ENCODE measurements at places on chromosomes 7 and 10.

DNA sequence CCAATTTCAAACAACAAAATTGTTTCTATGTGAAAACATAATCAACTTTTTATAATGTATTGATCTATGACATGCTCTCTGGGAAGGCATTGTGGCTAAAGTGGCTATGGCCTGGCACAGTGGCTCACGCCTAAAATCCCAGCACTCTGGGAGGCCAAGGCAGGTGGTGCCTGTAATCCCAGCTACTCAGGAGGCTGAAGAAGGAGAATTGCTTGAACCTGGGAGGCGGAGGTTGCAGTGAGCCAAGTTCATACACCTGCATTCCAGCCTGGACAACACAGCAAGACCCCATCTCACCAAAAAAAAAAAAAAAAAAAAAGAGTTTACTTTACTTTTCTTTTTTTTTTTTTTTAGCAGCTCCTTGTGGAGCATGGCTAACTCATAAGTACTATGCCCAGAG, 38.9 kb upstream of the CPN1 start:
- no peak for DNase-seq

DNA sequence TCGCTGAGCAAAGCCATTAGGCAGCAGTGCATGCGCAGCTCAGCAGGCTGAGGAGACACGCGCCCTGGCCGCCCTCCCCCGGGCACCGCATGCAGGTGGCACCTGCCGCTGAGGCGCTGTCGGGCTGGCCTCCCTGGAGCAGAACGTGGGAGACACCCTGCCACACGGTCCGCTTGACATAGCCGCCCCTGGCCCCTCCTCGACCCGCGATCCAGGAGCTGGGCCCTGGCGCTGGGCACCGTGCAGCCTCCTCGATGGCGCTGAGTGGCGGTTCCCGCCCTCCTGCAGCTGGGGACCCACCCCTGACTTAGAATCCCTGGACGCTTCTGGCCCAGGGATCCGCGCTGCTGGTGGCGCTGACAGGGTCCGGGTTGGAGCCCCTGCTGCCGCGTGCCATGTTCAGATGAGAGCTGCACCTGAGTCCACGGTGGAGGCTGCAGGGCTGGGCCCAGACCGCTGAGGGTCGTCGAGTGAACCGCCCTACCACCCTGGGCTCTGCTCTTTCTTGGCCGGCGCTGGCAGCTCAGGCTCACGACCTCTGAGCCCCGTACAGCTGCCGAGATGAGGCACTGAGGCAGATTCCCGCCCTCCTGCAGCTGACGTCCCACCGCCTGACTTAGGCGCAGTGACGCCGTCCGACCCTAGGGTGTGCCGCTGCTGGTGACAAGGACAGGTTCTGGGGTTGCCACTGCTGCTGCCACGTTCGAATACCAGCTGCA, 116.8 kb downstream of the OR13A1 start:
- no peak for DNase-seq

GRCh38 chr10:5013385-5013784, 9.7 kb upstream of the AKR1C2 start:
- no peak for DNase-seq

DNA sequence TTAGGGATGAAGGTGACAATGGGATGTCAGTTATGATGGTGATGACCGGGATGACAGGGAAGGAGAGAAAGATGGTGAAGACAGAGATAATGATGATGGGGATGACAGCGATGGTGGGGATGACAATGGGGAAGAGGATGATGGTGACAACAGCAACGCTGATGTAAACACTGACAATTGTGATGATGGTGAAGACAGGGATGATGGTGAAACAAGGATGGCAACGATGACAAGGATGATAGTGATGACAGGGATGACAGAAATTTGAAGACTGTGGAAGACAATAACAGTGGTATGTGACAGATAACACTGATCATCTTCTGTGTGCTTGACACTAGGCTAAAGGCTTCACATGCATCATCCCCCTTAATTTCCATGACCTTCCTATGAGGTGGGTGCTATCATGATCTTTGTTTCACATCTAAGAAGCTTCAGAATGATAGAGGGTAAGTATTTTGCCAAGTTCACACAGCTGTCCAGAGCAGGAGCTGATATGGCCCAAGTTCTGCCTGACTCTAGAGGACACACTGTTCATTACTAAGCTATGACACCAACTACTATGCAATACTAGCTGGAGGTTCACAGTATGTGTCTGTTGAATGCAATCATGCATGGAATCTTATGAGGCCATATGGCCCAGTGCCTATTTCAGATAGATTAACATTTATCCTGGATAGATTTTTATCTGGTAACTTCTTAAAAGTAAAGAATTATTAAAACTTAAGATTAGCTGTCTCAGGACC, 105.6 kb downstream of the RNLS start:
- no peak for DNase-seq

DNA sequence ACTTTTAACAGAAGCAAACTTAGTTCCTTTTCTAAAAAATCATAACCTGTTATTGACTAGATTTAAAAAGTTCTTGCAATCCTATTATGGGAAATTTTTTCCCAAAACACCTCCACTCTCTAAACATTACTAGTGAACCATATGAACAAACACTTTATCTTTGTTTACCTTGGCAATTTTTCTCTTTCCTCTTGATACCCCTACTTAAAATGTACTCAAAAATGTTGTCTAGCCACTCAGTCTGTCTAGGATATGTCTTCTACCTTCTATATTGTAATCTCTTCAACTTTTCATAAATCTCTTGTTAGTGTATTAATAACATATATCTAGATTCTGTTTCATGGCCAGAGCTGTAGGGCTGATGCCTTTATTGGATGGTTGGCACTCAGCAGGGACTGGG, 630.0 kb upstream of the GRM3 start:
- no peak for DNase-seq

DNA sequence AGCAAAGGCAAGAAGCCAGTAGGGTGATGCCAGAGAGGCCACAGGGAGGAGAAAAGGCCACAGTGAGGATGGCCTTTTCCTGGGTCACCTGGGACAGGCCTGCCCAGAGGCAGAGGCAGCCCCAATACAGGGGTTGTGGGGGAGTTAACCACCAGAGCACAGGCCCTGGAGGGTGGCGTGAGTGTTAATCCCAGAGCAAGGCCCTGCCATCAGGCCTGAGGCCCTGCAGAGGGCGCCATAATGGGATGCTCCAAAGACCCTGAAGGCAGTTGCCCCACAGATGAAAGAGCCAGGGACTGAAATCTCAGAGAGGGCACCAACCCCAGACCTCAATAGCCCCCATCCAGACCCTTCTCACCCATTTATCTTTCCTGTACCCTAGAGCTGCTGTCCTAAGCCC, 23.9 kb downstream of the SLC13A4 start:
- no peak for DNase-seq

DNA sequence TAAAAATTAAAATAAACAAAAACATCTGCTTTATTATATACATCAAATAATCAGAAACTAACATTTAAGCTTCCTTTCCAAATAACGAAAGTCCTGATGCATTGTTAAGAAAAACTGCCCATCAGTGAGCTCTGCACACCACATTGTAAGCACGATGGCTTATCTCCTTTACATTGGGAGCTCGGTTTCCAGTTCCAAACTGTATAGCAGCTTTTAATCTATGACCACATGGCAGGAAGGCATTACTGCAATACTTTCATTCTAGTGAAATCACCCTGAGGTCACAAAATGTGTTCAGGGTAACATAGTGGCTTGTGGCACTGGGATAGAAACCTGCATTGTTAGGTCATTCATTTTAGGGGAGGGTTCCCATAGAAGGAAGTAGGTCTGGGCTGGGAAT, 146.3 kb downstream of the ZNF22 start:
- DNase-seq: no peak

- DNase-seq: peak; percentile 51
Measured at GRCh38 chr7:65307651-65308299, 65.9 kb upstream of the ZNF92 start.

- DNase-seq: no peak
Measured at GRCh38 chr7:74095135-74095534, 11.5 kb downstream of the LIMK1 start.

DNA sequence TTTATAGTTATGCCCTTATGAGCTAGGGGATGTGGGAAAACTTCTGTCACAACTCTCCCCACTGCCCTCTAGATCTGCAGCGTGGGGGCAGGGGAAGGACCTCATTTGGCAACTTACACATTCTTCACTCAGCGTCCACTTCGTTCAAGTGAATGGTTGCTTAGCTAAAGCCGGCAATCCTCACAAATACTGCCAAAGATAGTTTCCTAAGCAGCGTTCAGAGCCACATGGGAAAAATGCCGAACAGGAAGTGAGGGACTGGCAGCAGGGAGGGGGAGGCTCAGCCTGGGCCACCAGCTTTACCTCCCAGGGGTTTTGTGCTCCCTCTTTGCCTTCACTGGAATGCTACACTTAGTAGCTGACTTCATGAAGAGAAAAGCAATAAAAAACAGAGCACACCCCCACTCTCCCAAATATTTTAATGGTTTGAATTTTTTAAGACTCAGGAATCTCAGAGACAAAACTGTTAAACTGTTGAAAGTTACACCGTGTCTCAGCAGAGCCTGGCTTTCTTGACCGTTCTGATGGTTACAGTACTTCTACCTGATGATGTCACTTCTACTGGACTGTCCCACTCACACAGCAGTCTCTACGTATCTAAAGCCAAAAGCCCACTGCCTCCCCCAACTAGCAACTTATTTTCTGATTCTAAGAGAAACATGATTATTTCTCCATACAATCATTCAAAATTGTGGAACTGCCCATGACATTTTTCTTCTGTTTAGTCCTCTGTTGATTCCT, 10.4 kb downstream of the GRM3 start:
- DNase-seq: no peak

- DNase-seq: no peak
Measured at GRCh38 chr10:117761695-117762094, 219.1 kb downstream of the EMX2 start.

DNA sequence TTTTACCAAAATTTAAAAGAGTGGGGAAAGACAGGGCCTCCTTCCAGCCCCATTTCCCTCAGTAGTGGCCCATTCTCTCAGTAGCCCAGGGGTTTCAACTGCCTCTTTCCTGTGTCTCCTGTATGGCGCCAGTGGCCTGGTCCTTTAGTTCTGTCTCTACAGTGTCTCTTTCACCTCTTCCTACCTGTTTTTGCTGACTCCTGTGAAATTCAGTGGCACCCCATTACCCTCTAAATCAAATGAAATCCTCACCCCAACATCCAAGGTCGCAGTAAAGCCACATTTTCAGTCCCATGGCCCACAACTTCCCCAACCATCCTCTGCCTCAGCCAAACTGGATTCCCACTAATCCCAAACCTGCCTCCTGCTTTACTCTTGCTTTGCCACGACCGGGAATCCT, 200.7 kb downstream of the IPMK start:
- no peak for DNase-seq

- no peak for DNase-seq
Measured at GRCh38 chr10:27446091-27446918, 57.8 kb upstream of the RAB18 start.

- DNase-seq: no peak
Measured at GRCh38 chr7:83484266-83484665, 164.7 kb downstream of the SEMA3E start.

- DNase-seq: no peak
Measured at GRCh38 chr7:2619116-2619515, 12.7 kb upstream of the TTYH3 start.

GRCh38 chr7:111081546-111082267, 9.2 kb upstream of the LRRN3 start:
- no peak for DNase-seq

DNA sequence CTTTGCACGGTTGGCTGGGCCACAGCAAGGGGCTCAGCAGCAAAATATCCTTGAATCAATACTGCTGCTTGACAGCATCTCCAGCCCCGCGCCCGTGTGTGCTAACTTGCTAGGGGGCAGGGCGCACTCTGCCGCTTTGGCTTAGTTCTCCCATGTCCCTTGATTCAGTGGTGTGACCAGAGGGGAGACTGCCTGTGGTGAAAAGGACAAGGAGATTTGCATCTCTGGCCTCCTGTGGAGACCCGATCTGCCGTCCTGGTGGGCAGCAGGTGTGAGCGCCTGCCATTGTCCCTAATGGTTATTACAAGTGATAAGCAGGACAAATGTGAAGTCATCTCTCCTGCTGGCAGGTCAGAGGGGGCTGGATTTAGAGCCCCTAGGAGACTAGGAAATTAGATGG, 500.2 kb upstream of the GALNT17 start:
- DNase-seq: no peak

All from progenitor cell of endocrine pancreas (in vitro differentiated cells).